ENCODE measurements at places on chromosomes 5 and 9. TPM values are rescaled to one million over a fixed set of nuclear protein-coding genes. Genes with fewer than 3 reads are reported as not detected.

- DNase-seq = no peak
Measured at GRCh38 chr5:34053133-34053532, 10.1 kb upstream of the C1QTNF3 start.

DNA sequence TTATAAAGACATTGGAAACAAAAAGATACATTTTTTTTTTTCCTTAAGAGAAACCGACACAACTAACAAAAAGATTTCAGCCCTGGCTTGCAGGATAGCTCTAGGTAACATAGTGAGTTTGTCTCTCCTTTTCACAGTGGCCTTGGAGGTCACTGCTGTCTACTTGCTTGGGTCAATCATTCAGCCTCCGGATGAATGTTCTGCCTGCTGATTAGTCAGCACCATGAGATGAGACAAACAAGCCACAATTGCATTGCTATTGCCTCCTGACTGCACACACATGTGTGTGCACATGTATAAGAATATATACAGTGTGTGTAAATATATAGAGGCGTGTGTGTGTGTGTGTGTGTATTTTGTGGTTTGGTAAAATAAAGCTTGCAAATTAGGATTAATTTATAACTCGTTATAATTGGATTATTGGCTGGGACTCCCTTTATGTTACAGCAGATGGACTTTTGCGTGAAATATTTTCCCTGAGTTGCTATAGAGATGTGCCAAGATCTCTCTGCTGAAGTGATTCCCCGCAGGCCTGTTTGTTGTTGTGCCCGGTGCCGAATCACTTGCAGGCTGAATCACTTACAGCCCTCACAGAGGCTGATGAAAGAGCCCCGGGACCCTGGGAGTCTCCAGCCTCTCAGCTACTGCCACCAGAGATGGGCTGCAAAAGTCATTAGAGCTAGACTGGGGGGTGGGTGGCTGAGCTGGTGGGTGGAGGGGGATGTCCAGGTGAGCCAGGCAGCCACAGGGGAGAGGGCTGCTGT, 161.2 kb downstream of the FGF18 start:
- DNase-seq = no peak

- no peak for DNase-seq
Measured at GRCh38 chr9:127426756-127427155, 2.6 kb downstream of the ZNF79 start.

DNA sequence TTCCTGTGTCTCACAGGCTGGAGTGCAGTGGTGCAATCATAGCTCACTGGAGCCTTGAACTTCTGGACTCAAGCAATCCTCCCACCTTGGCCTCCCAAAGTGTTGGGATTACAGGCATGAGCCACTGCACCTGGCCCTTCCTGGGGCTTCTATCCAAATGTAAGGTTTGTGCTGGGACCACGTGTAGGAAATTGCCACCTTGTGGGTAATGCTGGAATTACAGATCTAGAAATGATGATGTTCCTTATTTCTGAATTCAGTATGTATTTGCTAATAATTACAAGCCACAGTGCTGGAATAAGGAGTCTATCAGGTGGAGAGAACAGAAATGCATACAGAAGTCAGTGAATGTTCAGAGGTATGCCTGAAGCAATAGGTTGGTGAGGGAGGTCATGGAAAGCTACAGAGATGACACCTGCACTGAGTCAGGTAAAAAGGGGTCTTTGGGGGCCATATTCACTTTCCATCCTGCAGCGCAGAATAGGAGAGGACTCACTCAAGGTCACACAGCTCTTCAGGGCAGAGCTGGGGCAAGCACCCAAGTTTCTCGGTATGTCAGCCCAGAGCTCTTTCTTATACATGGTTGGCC, 8.8 kb upstream of the IGFBPL1 start:
- peak; percentile 6 for DNase-seq

- DNase-seq = no peak
Measured at GRCh38 chr9:31355965-31356364, 1028.5 kb upstream of the ACO1 start.

DNA sequence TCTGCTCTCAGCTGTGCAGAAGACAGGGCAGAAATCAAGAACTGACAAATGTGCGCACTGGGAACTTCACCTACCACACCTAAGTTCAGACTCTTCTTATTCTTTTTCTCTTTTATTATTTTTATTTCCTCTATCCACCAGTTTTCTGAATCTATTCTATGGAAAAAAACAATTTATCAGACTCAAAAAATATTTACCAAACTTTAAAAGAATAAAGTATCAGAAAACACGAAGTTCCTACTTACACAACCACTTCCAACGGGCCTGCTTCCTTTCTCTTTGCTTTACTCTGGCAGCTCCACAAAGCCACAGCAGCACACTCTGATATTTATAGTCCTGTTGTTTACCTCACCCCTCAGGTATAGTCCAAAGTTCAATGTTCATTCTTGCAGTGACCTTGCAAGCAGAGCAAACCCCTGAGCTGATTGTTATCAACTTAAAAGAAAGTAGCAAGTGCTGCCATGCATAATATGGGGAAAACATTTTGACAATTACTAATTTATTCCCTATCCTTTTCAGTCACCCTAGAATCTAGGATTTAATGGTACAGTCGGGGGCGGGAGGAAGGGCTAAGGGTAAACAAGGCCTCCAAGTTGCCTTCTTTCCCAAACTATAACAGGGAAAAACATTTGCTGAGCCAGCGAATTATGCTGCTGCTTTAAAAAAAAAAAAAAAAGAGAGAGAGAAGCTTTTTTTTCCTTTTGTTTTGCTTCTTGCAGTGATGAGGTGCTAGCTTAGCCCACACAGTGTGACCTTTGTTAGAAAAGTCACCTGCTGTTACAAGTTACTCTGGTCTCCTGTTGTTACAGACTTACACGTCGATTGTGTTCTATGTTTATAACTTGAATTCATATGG, at the start of gene SELENOP:
TSS of gene SELENOP (minus strand) at position 302 of the 856 bp plus-strand sequence. CDS start 3,539 bp downstream, outside the sequence.
- DNase-seq = peak; percentile 15

GRCh38 chr5:91059409-91059808, 323.7 kb downstream of the ARRDC3 start:
- DNase-seq = no peak

- no peak for DNase-seq
Measured at GRCh38 chr9:125829743-125830142, 82.6 kb downstream of the PBX3 start.

DNA sequence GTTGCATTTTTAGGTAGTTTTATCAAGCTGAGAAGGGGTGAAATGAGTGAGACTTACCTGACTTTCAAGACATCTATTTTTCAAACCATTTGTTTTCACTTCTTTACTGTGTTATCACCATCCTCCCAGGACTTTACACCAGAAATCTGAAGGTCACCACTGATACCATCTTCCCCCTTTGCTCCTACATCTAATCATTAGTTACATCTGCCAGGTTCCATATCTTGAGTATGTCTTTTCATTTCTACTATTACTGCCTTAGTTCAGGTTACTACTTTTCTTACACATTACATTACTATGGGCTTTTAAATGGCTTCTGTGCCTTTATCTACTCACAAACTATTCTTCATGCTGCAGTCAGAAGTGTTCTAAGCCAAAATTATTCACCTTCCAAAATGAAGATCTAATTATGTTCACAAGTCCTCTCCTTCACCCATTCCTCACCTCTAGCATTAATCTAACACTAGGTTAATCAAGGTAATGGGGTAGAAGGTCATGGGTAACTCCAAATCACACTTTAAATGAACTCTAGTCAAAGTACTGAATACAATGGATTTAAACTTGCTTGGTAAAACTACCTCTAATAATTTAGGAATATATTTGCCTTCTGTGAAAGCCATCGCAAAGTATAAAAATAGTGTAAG, 2.1 kb upstream of the HSDL2 start:
- DNase-seq = no peak

- DNase-seq = peak; percentile 42
Measured at GRCh38 chr5:61256474-61256873, 75.6 kb upstream of the ZSWIM6 start.

- DNase-seq = no peak
Measured at GRCh38 chr9:38445154-38446043, 21.1 kb upstream of the IGFBPL1 start.

- DNase-seq = peak; percentile 42
Measured at GRCh38 chr9:14030375-14031059, 283.4 kb downstream of the NFIB start.

DNA sequence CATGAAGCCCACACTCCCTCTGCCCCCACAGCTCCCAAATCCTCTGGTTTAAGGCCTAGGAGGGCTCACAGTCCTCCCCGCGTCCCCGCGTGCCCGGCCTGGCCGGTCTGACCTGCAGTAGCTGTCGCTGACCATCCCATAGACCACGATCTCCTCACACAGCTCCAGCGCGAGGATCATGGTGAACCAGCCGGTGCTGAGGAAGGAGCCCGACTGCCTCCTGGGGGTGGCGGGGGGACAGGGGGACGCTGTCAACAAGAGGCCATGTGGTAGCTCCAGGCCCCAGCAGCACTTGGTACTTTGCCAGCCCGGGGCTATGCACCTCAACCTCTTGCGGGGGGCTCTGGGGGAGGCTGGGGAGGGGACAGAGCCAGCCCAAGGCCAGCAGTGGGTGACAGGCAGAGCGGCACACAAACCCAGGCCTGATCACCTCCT, 7.0 kb downstream of the ST6GALNAC4 start:
- no peak for DNase-seq

DNA sequence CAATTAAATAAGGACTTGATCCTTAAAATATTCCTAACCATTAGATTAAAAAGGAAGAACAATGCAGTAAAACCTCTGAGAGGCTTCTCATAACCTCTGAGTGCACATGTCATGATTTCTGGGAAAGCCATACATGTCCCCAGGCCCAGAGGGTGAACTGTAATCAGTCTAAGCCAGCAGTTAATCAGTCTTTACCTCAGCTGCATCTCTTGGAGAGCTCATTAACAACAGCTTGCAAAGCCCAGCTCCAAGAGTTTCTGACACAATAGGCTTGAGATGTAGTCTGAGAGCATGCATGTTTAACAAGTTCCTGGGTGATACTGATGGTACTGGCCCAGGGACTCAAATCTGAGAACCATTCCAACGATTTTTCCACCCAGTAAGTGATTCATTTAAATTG, 392.1 kb downstream of the DNAH5 start:
- DNase-seq = no peak

GRCh38 chr5:17174965-17175364, 42.5 kb upstream of the BASP1 start:
- no peak for DNase-seq

GRCh38 chr5:533243-533954, 9.2 kb upstream of the SLC9A3 start:
- no peak for DNase-seq

DNA sequence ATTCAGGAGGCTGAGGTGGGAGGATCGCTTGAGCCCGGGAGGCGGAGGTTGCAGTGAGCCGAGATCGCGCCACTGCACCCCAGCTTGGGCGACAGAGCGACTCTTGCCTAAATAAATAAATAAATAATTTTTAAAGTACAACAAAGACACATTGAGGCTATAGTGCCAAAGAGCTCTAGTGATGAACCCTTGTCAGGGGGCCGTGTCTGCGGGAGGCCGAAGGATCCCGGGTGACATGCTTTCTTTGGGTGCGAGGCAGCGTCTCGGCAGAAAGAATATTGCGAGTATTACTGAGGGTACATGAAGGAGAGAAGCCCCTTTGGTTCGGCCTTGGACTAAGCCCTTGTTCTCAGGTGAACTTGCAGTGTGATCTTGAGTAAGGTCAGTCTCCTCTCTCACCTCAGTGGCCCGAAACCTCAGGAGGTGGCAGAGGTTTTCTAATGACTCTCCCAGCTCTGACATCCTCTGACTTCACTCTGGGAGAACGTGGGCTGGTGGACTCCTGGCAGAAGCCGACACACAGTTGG, 397 bp upstream of the RECK start:
- no peak for DNase-seq

- DNase-seq = no peak
Measured at GRCh38 chr5:18920966-18921365, 1067.0 kb downstream of the CDH18 start.

DNA sequence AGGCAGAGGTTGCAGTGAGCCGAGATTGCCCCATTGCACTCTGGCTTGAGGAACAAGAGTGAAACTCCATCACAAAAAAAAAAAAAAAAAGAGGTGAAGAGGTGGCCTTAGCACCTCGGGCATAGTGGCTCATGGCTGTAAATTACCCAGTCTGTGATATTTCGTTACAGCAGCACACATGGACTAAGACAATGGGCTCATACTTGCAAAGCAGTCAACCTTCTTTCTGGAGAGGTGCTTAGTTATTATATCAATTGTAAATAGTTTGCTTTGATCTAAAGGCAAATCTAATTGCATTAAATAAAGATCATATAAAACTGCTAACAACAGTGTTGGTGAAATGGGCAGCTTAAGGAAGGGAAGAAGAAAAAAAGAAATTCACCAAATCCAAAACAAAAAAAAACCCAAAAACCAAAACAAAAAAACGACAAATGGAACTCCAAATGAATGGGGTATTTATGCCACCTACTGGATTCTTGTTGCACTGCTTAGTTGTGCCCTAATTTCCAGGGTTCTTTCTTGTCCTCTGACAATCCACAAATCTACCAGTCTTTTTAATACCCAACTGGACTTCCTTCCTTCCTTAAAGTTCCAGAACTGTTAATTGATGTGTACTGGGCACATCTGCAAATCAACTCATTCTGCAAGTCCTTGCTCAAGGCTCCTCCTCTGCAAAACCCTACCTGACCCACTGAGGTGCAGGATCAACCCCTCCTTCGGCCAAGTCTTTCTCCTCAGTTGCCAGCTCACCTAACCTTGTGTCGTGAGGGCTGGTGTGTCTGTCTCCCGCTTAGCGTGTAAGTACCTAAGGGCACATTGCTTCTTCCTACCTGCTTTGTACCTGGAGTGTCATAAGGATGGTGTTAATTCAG, 35.0 kb upstream of the DMRT1 start:
- peak; percentile 2 for DNase-seq

DNA sequence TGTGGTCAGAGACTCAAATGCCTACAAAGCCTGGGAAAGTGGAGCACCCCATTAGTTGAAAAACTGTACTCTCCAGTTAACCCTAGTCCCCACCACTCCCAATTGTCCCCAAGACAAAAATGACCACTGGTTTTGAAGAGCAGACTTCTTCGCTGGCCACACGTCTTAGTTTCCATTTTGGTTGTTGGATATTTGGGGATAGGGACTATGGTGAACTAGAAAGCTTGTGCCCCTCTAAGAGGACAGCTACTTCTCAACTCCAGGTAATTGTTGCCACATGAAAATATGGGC, 109.4 kb upstream of the SPRY4 start:
- no peak for DNase-seq

GRCh38 chr5:162444129-162444762, 376.7 kb downstream of the GABRG2 start:
- DNase-seq = no peak

DNA sequence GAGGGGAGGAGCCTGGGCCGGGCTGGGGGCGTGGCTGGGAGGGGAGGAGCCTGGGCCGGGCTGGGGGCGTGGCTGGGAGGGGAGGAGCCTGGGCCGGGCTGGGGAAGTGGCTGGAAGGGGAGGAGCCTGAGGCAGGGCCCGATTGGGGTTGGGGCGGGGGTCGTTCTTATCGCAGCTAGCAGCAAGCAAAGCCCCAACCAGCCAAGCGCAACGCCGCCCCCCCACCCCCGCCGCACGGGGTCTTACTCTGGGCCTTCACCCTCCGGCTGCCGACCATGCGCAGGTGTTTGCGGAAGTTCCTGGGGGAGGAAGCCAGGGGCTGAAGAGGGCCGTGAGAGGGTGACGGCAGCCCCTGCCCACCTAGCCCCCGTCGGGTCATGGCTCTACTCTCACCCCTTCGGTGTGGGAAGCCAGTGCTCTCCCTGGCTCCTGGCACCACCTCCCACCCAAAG, 5.0 kb downstream of the NSMF start:
- DNase-seq = no peak

The EIF4E1B gene
- total RNA-seq = not detected

The GMCL2 gene
- total RNA-seq = not detected

The FTMT gene
- total RNA-seq = not detected

The FOXI1 gene
- not detected for total RNA-seq

The GRM6 gene
- total RNA-seq = not detected

All from Calu3 (cell line).